CD4-positive, alpha-beta memory T cell (primary cell): ENCODE measurements at places on chromosomes 6 and 20.
A peak's percentile ranks its signal among the peaks of the same experiment; 100 is the strongest.

GRCh38 chr6:159071843-159072769, 27.3 kb upstream of the TAGAP start:
- no peak overlapping the region for H3K4me3 ChIP-seq
- no peaks in the 10 kb centered on the region for H3K36me3 ChIP-seq
- H3K27ac ChIP-seq = no peak overlapping the region
- DNase-seq = no peak

- H3K4me1 ChIP-seq = no peaks in the 10 kb centered on the region
- no peak for DNase-seq
- no peak overlapping the region for H3K4me3 ChIP-seq
Measured at GRCh38 chr20:22775256-22775655, 190.9 kb upstream of the FOXA2 start.

GRCh38 chr20:1567392-1568162, 10.1 kb upstream of the SIRPD start:
- no peaks in the 10 kb centered on the region for H3K4me1 ChIP-seq
- DNase-seq = no peak
- H3K27ac ChIP-seq = no peak overlapping the region

DNA sequence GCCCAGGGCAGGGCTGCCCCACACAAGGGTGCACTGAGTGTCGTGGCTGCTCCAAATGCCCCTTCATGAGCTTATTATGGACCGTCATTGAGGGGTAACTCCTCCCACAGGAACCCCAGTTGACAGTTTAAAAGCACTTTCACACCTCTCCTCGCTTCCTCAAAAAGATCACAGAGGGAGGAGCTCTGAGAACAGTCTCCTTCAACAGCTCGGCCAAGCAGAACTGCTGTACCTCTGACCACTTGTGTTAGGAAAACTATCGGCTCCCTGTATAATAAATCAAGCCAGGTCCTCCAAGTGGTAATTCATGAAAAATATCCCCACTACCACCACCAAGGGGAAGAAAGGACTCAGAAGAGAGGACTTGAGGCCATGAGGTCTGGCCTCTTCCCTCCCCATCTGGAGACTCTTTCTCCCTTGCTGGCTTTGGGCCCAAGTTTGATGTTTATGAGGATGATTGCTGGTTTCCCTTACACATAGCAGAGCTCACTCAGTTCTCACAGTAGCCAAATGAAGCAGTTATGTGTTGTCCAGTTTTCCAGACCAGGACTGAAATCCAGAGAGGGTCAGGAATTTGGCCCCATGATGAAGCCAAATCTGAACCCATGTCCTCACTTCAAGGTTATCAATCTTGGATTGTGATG, 8.7 kb downstream of the SNX21 start:
- no peaks in the 10 kb centered on the region for H3K4me1 ChIP-seq
- H3K4me3 ChIP-seq = no peak overlapping the region
- DNase-seq = no peak
- peaks cover 50% of the 10 kb centered on the region for H3K36me3 ChIP-seq
- H3K27ac ChIP-seq = no peak overlapping the region
- H3K27me3 ChIP-seq = no peaks in the 10 kb centered on the region

- peaks cover 46% of the 10 kb centered on the region for H3K4me1 ChIP-seq
- peak overlapping the region; percentile 27 for H3K27ac ChIP-seq
- H3K27me3 ChIP-seq = no peaks in the 10 kb centered on the region
- no peak overlapping the region for H3K4me3 ChIP-seq
Measured at GRCh38 chr20:49824206-49824605, 11.6 kb downstream of the SLC9A8 start.

DNA sequence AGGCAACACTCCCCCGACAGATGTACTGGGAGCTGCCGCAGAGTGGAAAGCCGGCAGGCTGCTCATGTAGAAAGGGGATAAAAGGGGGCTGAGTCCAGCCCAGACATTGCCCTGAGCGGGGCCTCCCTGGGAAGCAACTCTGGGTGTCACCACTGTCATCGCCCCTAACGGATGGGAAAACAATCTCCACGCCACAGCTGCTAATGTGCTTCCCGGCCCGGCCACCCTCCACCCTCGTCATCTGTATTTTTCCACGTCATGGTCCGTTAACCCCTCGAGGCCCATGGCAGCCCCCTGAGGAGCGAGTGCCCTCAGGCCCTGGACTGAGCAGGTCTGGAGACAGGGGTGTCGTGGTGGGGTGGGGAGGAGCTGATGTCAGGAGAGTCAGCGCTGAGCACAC, 227.4 kb downstream of the DLL1 start:
- H3K4me3 ChIP-seq = no peak overlapping the region
- no peak for DNase-seq
- no peaks in the 10 kb centered on the region for H3K4me1 ChIP-seq
- no peak overlapping the region for H3K27ac ChIP-seq

DNA sequence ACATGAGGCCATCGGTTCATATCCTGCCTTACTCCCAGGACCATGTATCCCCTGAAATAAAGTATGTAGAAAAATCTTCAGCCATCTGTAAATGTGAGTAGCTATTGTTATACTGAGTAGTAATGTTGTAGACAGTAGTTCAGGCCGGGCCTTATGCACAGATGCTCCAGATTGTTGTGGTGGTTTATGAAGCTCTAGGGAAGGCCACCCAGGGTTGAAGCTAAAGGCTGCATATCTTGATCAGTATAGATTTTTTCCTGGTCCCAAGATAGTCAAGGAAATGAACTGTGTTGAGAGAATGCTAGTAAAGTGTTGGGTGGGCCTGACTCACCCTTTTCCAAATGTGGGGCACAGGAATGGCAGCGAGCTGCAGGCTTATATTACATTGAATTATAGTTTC, 81.4 kb downstream of the FNDC1 start:
- no peaks in the 10 kb centered on the region for H3K36me3 ChIP-seq
- H3K4me3 ChIP-seq = no peak overlapping the region
- no peak for DNase-seq
- H3K27me3 ChIP-seq = no peaks in the 10 kb centered on the region
- H3K27ac ChIP-seq = no peak overlapping the region

DNA sequence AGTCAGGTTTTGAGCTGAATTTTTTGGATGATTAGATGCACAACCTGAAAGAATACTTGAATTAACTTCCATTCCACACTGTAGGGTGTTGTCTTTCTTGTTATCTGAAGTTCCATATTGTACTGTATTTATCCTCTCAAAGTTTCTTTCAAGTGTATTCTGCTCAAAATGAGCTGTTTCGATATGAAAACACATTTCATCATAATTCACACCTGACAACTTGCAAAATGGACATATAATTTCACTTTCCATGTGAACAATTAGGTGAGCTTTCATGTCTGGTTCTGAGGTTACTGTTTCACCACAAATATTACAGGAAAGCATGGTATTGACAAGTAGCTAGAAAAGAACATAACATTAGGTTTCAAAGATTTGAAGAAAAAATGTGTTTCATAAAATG, 1.7 kb downstream of the ZUP1 start:
- H3K4me1 ChIP-seq = peaks cover 56% of the 10 kb centered on the region
- no peaks in the 10 kb centered on the region for H3K27me3 ChIP-seq
- H3K36me3 ChIP-seq = no peaks in the 10 kb centered on the region
- DNase-seq = no peak
- no peak overlapping the region for H3K4me3 ChIP-seq
- H3K27ac ChIP-seq = no peak overlapping the region

DNA sequence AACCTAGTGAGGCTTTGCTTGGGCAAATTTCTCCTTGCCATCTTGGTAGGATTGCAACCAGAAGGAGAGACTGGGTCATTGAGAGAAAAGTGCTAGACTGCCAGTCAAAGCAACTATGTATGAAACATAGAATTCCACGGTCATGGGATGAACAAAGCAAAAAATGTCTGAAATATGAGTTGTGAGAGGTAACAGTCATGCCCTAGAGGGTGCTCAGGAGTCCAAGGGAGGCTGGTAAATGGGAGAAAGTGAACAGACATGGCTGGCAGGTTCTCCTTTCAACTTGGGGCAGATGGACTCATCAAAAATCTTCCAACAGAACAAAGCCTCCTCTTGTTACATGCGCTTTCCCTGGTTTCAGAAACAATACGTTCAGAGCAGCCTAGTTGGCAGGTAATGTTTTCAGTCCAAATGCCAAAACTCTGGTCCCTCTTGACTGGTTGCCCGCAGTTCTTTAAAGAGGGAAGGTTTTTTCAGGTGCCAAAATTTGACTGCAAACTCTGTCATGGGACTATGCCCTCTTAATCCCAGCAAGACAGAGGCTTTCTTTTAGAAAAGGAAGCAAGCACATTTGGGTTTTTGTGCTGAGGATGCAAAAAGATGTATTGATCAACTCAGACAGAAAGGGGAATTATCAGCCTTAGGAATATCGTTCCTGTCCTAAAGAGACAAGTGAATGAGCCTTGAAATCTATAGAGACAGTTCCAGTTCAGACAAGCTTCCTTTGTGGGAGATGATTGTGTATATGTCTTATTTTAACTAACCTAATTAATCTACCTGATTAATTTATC, 68.5 kb upstream of the SASH1 start:
- H3K4me1 ChIP-seq = no peaks in the 10 kb centered on the region
- no peaks in the 10 kb centered on the region for H3K36me3 ChIP-seq
- H3K27ac ChIP-seq = no peak overlapping the region
- no peak for DNase-seq
- no peaks in the 10 kb centered on the region for H3K27me3 ChIP-seq
- no peak overlapping the region for H3K4me3 ChIP-seq

DNA sequence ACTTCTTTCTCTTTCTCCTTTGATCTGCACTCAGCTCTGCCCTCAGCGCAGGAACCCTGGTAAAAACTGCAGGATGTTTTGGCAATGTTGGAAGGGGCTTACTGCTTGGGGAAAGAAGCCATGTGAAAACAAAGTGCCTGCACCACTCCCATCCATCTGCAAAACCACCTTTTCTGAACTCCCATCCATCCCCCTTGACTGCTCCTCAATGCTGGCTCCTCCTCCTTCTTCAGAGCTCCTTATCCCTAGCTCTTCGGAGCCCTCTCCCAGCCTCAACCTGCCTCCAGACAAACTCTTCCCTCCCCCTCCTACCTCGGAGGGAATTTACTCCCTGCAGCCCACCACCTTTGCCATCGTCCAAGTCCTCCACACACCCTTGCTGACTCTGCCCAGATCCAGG, 4.2 kb upstream of the ZBTB12 start:
- H3K4me3 ChIP-seq = no peak overlapping the region
- H3K27ac ChIP-seq = no peak overlapping the region

GRCh38 chr6:166406197-166406596, 23.5 kb upstream of the MPC1 start:
- no peak overlapping the region for H3K27ac ChIP-seq
- no peaks in the 10 kb centered on the region for H3K27me3 ChIP-seq
- no peak overlapping the region for H3K4me3 ChIP-seq
- peaks cover 12% of the 10 kb centered on the region for H3K4me1 ChIP-seq

DNA sequence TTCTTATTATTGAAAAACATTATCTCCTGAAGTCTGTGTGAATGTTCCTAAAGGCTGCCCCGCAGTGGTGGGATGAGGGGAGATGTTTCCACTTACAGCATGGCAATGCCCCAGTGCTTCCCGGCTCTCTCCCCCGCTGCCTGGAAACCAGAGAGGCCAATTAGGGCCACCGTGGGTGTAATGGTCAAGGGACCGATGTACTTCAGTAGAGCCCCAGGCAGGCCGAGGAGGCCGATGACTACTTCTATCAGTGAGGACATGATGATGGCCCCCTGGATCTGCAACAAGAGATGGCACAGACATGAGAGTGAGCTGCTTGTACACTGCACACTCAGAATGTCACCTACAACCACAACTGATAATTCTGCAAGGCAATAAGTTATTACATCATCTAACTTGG, 117.8 kb downstream of the SLC23A2 start:
- no peak for DNase-seq
- H3K27ac ChIP-seq = no peak overlapping the region
- no peaks in the 10 kb centered on the region for H3K27me3 ChIP-seq
- peaks cover 8% of the 10 kb centered on the region for H3K36me3 ChIP-seq
- H3K4me1 ChIP-seq = no peaks in the 10 kb centered on the region

GRCh38 chr6:165274611-165275010, 34.8 kb downstream of the C6orf118 start:
- no peak overlapping the region for H3K4me3 ChIP-seq
- no peak for DNase-seq
- H3K4me1 ChIP-seq = no peaks in the 10 kb centered on the region
- no peaks in the 10 kb centered on the region for H3K27me3 ChIP-seq

- H3K27me3 ChIP-seq = peaks cover 3% of the 10 kb centered on the region
- no peak overlapping the region for H3K27ac ChIP-seq
- no peak for DNase-seq
- no peaks in the 10 kb centered on the region for H3K4me1 ChIP-seq
- H3K4me3 ChIP-seq = no peak overlapping the region
- no peaks in the 10 kb centered on the region for H3K36me3 ChIP-seq
Measured at GRCh38 chr6:159462431-159462830, 230.6 kb downstream of the SOD2 start.

DNA sequence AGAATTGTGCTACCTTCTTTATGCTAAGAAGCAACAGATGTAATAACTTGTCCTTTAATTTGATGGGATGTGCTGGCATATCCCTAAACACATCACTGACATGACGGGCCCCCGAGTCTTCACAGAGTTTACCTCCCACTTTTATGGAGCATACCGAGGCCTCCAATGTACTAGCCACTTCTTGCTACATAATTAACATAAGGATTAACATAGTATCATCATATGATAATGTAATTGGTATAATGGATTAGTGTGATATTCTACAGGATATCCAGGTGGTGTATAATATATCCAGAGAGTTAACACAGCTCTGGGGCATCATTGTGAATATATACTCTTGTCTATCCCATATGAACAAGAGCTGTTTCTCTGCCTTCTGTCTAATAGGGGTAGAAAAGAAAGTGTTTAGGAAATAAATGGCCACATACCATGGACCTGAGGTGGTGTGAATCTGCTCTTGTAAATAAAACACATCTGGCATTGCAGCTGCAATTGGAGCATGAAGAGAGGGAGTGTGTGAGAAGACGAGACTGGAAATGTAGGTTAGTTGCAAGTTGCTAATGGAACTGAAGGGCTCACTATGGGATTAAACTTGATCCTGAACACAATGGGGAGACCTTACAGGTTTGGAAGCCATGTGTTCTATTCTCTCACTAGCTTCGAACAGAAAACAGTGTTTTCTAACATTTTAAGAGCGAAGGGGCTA, 102.3 kb downstream of the IYD start:
- H3K27ac ChIP-seq = no peak overlapping the region
- no peak for DNase-seq
- H3K36me3 ChIP-seq = no peaks in the 10 kb centered on the region
- H3K27me3 ChIP-seq = no peaks in the 10 kb centered on the region
- H3K4me3 ChIP-seq = no peak overlapping the region
- H3K4me1 ChIP-seq = no peaks in the 10 kb centered on the region

- H3K27ac ChIP-seq = no peak overlapping the region
- H3K4me1 ChIP-seq = no peaks in the 10 kb centered on the region
- DNase-seq = no peak
- no peaks in the 10 kb centered on the region for H3K27me3 ChIP-seq
Measured at GRCh38 chr20:20480689-20481088, 112.8 kb downstream of the INSM1 start.
